ENCODE measurements at places on chromosomes 1 and 21.

- DNase-seq, result peak; percentile 20
Measured at GRCh38 chr1:50023292-50024159, at the start of gene AGBL4. AGBL4 (minus strand) TSS chr1:50023954.

- DNase-seq, result no peak
Measured at GRCh38 chr1:27509127-27510080, 19.4 kb upstream of the WASF2 start.

DNA sequence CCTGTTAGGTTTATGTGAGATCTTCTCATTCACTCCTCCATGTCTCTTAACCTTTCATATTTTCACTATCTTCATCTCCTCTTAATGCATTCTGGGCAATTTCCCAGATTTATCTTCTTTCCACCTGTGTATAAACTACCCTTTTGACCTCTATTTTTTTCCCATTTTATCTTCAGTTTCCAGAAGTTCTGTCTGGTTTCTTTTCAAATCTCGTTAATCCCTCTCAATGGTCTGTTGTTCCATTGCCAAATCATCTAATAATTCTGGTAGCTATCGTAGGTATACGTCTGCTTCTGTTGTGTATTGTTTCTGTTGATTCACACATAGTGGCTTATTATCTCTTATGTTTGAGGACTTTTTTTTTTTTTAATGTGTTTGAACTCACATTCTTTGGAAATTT is 25.7 kb upstream of the HYI start:
- DNase-seq, result no peak

GRCh38 chr1:11478571-11479374 is at the start of gene DISP3:
DISP3 (plus strand) TSS chr1:11479155; CDS start chr1:11500993, 21,838 bp downstream.
- DNase-seq, result peak; percentile 55

DNA sequence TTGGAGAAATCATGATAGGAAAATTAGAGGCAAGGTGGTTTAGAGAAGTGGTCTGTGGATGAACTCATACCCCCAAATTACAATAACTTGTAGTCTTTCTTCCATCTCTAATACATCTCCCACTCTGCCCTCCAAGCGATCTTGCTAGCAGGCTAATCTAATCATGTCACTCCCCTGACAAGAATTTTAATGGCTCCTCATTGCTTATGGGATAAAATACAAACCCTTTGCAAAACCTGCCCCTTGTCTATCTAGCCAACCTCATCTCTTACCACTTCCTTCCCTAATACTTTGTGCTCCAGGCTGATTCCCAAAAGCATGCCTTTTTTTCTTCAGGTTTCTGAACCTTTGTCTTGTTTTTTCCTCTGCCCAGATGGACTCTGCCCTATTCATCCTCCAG is 71.3 kb upstream of the LRRN2 start:
- no peak for DNase-seq

GRCh38 chr1:52164604-52165003 is 22.7 kb downstream of the ZFYVE9 start:
- DNase-seq, result no peak

GRCh38 chr1:23790696-23791515 is at the start of gene LYPLA2:
LYPLA2 (plus strand) TSS chr1:23791145; CDS start chr1:23792683, 1,538 bp downstream.
- DNase-seq, result peak; percentile 93

GRCh38 chr1:77976433-77977076 is 2.3 kb downstream of the FUBP1 start:
- no peak for DNase-seq

- DNase-seq, result no peak
Measured at GRCh38 chr1:220410611-220411010, 117.3 kb upstream of the MARK1 start.

- no peak for DNase-seq
Measured at GRCh38 chr21:38392661-38393060, 105.6 kb downstream of the ERG start.

- DNase-seq, result no peak
Measured at GRCh38 chr1:160904783-160905616, 20.0 kb upstream of the ITLN1 start.

GRCh38 chr1:162710780-162711465 is 78.7 kb downstream of the DDR2 start:
- DNase-seq, result no peak

GRCh38 chr1:213521206-213521605 is 466.6 kb upstream of the PROX1 start:
- DNase-seq, result no peak

GRCh38 chr21:41712730-41713129 is 54.1 kb downstream of the RIPK4 start:
- no peak for DNase-seq

GRCh38 chr1:179101566-179101965 is 19.7 kb downstream of the TOR3A start:
- DNase-seq, result no peak

DNA sequence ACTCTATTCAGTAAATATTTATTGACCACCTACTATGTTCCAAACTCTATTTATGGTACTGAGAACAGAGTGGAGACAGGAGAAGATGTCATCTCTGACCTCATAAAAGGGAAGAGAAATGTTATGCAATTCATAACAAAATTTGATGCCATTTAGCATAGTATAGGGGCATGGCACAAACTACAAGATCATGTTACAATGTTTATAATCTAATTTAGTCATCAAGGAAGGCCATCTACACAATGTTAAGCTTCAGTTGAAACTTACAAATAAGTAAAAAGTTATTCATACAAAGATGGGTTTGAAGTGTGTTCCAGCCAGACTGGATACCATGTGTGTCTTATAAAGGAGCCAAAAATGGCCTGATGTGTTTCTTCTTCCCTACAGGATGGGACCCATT is 146.8 kb upstream of the CHRM3 start:
- DNase-seq, result no peak

Measured in ovary (tissue), 10 donors.